ENCODE measurements at places on chromosomes 6 and 20.

DNA sequence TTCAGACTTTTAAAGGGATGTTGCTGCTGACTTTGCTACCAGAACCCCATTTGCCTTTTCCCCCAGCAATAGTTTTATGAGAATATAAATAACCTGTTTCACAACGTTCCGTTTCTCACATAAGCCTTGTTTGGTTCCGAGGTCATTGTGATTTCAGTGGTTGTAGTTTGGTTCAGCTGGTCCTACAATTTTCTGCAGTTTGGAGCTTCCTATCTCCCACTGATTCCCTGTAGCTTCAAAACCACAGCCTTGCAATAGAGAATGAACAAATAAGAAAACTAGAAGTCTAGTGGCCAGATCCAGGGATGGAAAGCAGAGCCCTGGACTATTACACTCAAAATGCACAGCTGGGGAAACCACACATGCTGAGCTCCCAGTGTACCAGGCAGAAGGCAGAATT lies 24.1 kb upstream of the SH3BGRL2 start:
- DNase-seq: no peak

- no peak for DNase-seq
Observed at GRCh38 chr6:112571488-112572270, 224.5 kb downstream of the RFPL4B start.

DNA sequence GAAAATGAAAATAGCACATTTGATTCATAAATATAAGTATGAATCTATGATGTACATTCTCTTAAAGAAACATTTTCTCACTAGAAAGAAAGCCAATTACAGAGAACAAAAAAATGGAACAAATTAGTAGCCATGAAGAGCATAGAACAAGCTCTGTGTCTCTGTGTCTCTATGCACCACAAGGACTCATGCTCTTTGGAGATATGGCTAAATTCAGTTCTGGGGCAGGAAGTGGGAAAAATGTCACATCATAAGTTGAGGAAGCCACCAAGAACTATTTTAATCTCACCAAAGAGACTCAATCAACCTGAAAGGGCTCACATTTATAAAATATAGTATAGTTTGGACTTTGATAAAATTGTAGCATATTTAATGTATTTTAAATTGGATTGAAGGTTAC lies 1259.8 kb upstream of the GJE1 start:
- DNase-seq: no peak

DNA sequence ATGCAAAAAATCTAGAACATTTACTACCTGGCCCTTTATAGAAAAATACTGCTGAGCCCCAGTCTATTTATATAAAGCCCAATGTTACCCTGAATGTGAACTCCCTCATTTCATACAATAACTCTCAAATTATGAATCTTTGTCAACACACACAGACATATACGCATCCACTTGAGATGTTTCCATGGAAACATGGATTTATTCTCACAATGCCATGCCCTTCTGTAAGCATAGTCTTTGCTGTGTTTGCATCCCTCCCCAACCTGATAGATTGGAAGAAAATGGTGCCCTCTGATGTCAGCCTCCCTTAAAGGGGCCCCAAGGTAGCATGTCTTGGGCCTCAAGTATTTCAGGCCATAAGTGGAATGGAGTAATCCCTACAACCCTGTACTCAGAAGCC lies 573.1 kb downstream of the KIF16B start:
- DNase-seq: no peak

GRCh38 chr6:13743736-13744127 lies 32.1 kb upstream of the RANBP9 start:
- DNase-seq: no peak

DNA sequence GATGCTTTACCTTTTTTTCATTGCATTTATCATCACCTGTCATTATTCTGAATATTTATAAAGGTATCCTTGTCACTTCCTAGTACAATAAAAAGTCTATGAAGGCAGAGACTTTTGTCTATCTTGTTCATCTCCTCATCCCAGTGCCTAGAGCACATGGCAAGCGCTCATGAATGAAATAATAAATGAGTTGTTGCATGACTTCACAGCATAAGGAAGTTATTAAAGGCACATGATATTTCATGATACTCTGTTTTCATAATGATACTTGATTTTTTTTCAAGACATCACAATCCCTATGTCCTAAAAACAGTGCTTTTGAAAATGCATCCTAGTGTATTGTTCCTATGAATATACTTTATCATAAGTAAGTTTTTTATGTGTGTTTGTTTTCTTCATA lies 310.6 kb upstream of the RSPO3 start:
- DNase-seq: no peak

GRCh38 chr6:40880906-40881305 lies 158.1 kb downstream of the UNC5CL start:
- no peak for DNase-seq

DNA sequence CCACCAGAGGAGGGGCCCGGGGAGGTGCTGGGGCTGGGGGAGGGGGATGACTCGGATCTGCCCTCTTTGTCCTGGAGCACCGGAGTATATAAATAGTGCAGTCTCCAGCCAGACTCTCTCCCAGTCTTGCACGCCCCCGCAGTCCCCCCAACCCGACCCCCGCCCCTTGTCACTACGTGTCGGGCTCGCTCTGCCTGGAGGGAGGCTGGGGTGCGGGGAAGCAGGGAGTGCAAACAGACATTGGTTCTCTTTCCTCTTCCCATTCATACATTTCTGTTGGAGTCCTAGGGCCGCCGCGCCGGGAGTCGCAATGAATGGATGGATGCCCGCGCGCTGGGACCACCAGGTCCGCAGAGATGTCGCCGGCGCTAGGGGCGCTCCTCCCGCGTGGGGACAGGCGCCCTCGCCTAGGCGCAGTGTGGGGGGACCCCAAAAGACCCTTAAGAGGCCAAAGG lies 179.3 kb downstream of the TBXT start:
- DNase-seq: no peak

DNA sequence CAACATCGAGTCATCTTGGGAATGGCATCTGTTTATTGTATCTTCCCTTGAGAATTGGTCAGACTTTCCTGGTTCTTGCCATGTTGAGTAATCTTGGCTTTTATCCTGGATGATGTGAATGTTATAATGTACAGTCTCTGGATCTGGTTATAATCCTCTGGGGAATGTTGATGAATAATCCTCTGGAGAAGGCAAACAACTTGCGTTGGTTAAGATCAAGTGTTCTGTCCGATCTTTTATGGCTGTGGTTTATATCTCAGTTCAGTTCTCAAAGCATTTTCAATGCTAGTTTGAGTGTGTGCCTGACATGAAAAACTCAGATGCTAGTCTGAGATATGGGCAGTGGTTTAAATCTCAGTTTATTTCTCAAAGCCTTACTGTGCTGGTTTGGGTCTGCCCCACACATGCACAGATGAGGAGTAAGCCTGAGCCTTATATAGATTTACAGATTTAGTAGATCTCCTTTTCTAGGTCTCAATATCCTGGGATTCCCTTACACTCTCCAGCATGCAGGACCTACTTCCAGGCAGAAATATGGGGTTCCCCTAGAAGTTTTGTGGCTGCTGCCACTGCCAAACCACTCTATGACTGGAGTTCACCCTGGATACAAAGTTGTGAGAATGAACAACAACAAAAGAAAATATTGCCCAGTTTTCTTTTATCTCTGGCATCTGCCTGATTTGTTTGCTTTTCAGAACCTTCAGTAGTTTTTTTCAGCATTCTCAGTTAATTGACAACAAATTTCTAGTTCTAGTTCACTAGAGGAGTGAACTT lies 191.8 kb upstream of the MAN1A1 start:
- DNase-seq: no peak

DNA sequence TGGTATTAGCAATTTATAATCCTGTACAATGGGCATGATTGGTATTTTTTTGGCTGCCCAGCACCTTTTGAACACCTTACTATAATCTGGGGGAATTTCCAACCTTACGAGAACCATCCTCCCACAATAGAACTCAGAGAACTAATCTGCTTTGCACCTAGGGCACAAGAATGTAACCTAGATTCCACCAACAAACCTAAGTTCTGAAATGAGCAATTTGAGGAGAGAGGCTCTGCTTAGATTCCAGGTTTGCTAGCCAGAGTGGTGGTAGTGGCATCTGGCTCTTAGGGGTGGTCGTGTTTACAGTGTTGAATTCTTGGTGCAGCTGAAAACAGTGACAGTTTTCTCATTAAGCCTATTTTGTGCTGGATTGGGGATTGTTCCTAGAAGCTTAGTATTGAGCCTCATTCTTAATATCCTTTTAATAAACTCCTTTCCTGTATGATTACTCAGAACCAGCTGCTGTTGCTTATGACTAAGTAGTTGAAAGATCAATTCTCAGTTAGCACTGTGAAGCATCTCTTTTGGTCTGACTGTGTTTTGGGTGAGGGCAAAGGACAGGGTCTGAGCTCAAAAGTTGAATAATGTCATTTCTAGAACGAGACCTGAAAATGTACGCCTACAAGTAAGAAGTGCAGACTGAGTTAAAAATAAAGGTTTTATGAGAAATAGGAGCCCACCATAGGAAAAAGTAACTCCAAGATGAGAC lies 385.6 kb downstream of the CDKAL1 start:
- no peak for DNase-seq

DNA sequence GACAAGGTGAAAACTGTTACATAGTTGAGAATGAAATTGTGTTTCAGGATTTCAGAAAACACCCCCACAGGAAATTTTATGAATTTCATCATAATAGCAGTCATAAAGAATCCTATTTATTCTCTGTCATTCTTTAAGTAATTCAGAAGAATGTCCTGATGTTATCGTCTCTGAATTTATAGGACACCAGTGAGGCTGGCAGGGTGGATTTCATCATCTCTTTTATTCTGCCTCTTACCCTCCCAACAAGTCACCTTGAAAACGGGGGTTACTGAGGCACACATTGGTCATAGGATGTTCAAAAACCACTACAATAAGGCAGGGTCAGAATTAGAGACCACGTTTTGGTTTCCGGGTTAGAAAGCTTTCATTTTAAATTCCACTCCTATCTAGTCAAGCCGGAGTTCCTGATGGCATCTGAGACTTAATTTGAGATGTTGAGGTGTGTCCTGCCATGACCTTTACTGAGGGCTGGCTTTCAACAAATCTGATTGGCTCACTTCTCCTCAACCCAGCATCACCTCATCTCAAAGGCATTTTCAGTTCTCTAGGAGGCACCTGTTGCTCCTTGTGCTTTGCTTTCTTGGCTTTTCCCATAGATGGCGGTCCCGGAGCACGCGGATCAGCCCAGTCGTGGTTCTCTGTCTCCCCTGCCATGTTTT lies 230.6 kb upstream of the SUPT3H start:
- no peak for DNase-seq

- DNase-seq: no peak
Observed at GRCh38 chr6:92777146-92777740, 642.1 kb downstream of the EPHA7 start.

DNA sequence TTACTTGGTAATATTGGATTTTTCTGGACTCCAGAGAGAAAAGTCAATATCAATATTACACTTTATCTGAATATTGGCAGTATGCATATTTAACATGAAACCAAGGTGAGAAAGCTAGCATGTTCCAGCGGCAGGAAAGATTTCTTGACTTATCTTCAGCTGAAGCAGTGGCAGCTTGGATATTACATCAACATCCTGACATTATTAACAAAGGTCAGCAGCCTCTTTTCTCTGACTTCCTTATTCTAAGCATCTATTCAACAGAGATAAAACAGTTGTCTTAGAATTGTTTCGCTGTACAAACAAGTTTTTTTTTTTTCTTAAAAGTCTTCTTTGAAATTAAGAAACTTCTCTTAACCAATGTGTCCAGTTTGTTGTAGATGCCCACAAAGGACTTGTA lies 11.8 kb downstream of the DCBLD1 start:
- DNase-seq: no peak

DNA sequence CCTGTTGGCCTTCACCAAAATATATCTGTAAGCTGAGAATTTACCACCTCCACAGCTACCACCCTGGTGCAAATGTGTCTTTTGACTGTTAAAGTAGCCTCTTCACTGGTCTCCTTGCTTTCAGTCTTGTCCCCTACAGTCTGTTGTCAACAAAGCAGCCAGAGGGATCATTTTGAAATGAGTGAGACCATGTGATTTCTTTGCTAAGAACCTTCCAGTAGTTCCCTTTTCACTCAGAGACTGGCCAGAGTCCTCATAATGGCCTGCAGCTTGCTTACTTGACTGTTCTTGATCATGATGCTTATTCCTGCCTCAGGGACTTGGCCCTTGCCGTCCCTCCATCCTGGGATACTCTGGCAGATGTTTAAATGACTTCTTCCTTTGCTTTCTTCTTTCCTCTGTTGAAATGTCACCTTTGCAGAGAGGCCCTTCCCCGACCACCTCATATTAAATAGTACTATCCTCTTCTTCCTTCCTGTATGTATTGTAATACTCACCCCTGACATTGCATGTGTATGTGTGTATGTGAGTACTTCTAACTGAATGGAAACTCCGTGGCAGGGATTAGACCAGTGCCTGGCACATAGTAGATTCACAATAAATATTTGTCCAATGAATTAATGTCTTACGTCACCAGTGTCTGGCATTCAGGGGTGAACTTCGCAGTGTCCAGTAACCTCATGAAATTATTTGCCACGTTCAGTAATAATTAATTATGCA lies 5.0 kb downstream of the MANBAL start:
- no peak for DNase-seq

- DNase-seq: no peak
Observed at GRCh38 chr6:20417819-20418218, 16.1 kb downstream of the E2F3 start.

GRCh38 chr6:1144842-1145767 lies 166.8 kb upstream of the FOXQ1 start:
- no peak for DNase-seq

GRCh38 chr6:157460182-157460999 lies 79.4 kb downstream of the ZDHHC14 start:
- DNase-seq: no peak

GRCh38 chr6:142011156-142011555 lies 121.6 kb upstream of the GJE1 start:
- no peak for DNase-seq

DNA sequence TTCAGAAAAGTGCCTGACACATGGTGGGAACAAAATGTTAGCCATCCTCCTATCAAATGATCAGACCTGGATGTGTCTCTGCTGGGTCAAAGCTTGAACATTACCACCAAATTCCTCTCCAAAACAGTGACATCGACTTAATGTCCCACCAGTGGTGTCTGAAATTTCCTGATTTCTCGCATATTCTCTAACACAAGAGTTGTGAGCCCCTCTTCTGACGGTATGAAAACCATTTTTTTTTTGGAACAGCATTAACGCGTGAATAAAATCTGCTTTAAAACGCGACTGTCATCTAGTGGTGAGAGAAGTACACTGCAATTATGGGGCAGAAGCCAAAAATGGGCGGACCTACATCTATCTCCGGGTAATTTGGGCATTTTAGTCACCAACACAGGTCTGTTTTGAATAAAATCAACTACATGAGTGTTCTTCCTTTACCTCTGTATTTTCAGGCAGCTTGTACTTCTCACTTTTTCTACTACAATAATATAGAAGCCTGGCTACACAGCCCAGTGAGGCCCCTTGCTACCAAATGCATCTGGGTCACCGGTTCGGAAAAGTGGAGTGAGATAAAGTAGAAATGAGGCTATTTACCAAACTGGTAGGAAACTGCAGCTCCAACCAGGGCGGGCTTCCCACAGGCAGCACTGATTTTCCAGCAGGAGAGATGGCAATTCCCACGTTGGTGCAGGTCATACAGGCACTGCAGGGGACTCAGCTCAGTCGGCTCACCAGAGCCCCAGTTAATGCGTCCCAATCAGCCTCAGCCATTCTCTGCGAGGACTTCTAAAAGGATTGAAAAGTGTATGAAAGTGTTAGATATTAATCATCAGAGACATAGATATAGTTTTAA lies 27.4 kb downstream of the MGME1 start:
- DNase-seq: peak; percentile 6

Measured in activated CD8-positive, alpha-beta memory T cell treated with anti-CD3 and anti-CD28 coated beads for 1 hour (primary cell).